ENCODE measurements at places on chromosomes 11 and 22.

DNA sequence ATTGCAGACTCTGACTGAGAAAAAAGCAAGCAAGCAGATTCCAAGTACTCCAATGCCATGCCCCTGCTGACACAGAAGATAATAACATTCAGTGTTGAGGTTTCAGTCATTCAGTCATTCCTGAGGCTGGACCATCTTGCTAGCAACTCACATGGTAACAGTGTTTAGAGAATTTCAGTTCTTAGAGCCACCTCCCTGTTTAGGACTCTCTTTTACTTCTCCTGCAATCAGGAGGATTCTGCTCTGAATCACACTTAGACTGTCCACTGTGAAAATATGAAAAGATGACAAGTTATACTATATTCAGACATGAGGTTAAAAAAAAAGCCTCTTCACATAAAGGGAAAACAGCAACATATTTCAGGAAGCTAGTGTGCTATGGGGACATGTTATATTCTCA, 183.9 kb upstream of the CTSC start:
- DNase-seq: no peak

GRCh38 chr11:47433157-47433556, 6.9 kb upstream of the PSMC3 start:
- no peak for DNase-seq

DNA sequence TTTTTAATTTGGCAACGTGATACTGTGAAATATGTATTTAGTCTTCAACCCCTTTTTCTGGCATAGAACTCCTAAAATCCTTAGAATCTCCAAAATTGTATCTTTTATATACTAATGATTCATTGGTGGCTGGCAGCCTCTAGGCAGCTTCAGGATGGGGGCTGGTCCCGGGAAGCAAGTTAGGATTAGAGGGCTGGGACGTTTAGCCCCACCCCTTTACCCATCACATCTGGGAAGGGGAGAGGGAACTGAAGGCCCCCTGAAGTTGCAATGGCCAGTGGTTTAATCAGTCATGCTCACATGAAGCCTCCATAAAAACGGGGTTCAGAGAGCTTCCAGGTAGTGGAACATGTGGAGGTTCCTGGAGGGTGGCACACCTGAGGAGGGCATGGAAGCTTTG, 7.1 kb downstream of the IL17RA start:
- peak; percentile 42 for DNase-seq

- no peak for DNase-seq
Observed at GRCh38 chr22:21070690-21071615, 25.2 kb downstream of the LRRC74B start.

DNA sequence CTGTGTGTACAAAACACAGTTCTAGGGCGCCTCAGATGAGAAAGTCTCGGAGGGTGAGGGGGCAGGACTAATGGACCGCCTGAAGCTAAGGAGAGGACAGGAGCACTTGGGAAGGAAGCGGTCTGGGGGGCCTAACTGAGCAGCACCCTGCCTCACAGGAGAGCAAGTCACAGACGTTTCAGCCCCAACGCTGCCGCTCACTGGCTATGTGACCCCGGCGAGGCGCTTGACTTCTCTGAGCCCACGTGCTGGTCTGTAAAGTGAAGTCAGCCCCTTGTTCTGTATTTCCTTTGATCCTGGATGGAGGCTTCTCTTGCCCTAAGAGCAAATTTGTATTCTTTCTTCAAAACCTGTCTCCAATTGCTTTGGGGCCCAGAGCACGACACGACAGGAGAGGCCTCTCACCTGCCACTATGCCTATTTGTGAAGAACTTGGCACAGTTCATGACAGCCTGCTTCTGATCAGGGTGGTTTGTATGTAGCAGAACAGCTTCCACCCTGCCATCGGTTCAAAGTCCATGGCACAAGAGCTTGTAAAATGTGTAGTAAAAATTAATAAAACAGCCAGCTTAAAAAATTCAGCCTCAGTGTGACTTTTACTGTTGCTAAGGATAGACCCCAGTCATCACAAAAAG, 59.1 kb downstream of the WNT11 start:
- DNase-seq: no peak

DNA sequence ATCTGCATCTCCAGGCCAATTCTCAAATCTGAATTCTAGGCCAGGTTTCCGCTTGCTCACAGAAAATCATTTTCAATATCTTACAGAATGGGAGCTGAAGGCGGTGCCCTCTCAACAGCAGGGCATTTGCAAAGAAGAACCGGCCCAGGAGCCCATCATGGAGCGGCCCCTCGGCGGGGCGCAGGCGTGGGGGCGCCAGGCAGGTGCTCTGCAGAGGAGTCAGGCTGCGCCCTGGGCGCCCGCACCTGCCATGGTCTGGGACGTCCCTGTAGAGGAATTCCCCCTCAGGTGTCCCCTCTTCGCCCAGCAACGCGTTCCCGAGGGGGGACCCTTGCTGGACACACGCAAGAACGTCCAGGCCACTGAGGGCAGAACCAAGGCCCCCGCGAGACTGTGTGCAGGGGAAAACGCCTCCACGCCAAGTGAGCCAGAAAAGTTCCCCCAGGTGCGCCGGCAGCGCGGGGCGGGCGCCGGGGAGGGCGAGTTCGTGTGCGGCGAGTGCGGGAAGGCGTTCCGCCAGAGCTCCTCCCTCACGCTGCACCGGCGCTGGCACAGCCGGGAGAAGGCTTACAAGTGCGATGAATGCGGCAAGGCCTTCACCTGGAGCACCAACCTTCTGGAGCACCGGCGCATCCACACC, 11.5 kb downstream of the ZNF74 start:
- no peak for DNase-seq

DNA sequence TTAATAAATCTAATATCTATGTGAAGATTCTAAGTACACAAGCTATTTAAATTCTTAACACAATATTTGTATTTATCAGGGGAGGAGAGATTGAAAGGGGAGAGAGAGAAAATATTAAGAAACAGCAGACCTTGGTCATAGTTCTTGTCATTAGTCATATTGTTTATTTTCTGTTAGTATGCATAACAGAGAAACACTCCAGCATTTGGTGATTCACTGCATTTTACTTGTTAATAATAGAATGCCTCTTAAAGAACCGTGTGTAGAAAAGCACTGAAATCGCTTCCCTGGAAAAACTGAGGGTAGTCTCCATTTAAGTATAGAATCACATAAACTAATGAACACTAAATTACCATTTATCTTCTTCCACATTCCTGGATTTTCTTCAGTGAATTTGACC, 122.7 kb upstream of the TRPC6 start:
- no peak for DNase-seq

- no peak for DNase-seq
Observed at GRCh38 chr11:33185756-33186155, 24.5 kb upstream of the CSTF3 start.

- DNase-seq: no peak
Observed at GRCh38 chr11:235609-235996, 539 bp downstream of the SIRT3 start.

DNA sequence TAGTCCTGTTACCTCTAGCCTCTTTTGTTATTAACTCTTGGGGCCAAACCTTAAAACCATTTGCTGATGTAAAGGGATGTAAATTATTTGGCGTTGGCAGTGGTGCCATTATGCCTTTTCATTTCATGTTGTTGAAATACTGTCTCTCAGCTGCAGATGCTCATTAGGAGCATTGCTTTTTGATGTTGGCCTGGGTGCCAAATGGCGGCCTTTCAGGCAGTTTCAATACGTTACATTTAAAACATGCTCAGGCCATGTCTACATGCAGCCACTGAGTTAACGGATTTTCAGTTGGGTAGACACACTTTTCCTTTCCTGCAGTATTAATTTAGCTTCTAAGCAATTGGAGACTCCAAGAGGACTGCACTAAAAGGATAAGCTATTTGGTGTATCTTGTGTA, 5.3 kb downstream of the NCAM1 start:
- DNase-seq: no peak

Measured in GM23338 (cell line).